Cortex of kidney (tissue), 1 donor: ENCODE measurements at places on chromosomes 16 and 17.

DNA sequence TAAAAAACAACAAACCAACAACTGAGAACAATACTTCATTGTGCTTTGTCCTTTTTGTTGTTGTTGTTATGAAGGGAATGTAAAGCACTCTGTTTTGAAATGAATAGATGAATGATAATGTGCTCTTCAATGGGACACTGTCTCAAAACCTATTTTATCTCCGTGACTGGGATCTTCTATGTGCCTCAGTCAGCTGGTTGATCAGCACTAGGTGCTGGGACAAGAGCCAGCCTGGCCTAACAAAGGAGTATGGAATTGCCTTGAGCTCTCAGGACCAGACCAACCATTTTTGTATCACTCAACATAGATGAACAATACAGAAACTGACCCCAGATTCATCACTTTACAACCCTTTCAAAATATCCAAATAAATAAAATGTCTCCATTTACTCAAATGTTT is 440.2 kb downstream of the KCNJ2 start:
- DNase-seq: no peak

DNA sequence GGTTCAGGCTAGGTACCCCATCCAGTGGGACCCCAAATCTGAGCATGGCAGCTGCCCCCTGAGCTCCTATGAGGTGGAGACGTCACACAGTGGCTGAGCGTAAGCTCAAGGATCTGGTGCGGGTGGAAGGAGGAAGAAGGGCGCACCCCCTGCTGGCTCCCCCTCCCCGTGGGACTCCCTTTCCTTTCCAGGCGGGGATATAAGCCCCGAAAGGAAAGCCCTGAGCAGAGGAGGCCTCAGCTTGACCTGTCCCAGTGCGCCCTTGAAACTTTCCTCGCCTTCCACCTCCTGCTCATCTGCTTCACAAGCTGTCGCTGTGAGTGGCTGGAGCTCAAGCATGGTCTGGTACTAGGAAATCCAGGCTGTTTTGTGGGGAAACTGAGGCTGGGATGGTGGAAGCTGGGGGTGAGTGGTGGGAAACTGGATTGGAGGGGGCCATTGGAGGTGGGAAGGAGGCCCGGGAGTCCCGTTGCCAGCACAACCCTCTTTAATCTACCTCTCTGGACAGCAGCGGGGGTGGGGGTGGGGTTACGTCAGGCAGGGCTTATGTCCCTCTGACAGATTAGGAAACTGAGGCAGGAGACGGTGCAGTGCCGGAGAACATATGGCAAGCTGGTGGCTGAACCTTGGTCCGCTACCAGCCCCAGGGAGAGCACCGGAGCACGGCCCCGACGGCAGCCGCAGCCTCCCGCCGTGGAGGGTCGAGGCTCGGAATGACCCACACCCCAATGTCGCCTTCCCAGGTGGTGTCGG is 92.3 kb upstream of the TMEM97 start:
- no peak for DNase-seq

- DNase-seq: no peak
Measured at GRCh38 chr16:18836702-18837101, 35.4 kb upstream of the ARL6IP1 start.

- no peak for DNase-seq
Measured at GRCh38 chr16:84358601-84359295, 9.6 kb upstream of the ATP2C2 start.

DNA sequence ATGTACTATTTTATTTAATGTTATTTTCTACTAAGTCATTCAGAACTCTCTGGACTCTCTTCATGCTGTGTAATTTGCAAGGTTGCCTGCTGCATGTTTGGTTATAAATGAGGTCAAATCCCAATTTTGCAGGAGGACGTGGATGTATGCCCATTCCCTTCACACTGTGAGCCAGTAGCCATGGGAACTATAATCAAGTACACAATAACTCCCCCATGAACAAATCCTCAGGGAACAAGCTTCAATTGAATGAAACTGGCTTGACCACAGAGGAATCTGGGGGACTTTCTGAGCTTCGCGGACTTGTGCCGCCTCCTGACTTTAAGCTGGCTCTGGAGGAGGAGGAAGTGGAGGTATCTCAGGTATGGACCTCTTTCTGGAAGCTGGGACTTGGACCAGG is 14.6 kb upstream of the KCTD13 start:
- no peak for DNase-seq

- no peak for DNase-seq
Measured at GRCh38 chr17:73553311-73553710, 90.9 kb downstream of the SDK2 start.

- DNase-seq: no peak
Measured at GRCh38 chr17:13869331-13869940, 199.9 kb upstream of the COX10 start.

DNA sequence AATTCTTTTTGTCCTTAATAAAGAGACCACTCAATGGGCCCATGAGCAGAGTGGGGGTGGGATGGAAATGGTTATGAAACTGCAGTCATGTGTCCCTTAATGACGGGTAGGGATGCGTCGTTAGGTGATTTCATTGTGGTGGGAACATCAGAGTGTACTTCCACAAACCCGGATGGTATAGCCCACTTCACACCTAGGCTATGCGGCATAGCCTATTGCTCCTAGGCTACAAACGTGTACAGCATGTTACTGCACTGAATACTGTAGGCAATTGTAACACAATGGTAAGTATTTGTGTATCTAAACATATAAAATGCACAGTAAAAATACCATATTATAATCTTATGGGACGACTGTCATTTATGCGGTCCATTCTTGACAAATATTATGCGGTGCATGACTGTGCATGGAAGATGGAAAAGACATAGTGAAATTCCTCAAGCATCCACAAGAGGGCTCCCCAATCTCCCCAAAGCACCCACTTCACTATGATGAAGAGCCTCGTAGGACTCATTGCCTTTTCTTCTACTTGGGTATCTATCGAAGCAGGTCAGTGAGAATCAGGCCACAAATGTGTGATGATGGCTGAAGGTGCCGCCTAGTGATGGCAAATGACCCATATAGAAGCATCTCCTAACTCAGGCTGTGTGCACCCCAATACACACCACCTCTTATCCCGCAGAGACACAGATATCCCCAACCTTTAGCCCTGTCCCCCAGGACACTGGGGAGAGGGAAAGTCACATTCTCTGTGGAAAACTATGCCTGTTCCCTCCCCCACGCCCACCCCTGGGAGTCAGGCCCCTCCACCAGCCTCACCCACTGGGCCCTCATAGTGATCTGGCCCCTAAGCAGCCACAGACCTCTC is 43.5 kb downstream of the TBX21 start:
- no peak for DNase-seq

- no peak for DNase-seq
Measured at GRCh38 chr17:69477204-69477902, 62.9 kb downstream of the MAP2K6 start.

DNA sequence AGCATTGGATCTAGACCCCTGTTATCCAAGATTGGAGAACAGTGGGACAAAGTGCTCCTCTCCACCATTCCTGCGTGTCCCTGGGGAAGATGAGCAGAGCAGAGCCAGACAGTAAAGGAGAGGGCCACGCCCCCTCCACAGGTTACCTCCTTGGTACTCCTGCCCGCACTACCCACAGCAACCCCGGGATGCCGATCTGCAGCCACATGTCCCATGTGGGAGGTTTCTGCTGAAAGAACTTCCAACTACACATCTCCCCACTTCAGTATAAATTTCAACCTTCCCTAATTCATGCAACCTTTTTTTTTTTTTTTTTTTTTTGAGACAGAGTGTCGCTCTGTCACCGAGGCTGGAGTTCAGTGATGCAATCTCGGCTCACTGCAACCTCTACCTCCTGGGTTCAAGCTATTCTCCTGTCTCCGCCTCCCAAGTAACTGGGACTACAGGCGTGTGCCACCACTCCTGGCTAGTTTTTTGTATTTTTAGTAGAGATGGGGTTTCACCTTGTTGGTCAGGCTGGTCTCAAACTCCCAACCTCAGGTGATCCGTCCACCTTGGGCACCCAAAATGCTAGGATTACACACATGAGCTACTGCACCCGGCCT is 2.3 kb downstream of the RAB37 start:
- no peak for DNase-seq

DNA sequence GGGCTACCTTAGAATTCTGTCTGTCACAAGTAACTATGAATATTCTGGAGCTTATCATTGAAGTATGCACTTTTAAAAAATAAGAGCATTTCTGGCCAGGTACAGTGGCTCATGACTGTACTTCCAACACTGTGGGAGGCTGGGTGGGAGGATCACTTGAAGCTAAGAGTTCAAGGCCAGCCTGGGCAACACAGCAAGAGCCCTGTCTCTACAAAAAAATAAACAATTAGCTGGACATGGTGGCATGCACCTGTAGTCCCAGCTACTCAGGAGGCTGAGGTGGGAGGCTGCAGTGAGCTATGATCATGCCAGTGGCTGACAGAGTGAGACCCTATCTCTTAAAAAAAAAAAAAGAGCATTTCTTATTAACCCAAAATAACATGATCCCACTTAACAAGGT is 60.0 kb upstream of the BRD7 start:
- no peak for DNase-seq

- no peak for DNase-seq
Measured at GRCh38 chr17:79977161-79977631, 58.5 kb downstream of the TBC1D16 start.

DNA sequence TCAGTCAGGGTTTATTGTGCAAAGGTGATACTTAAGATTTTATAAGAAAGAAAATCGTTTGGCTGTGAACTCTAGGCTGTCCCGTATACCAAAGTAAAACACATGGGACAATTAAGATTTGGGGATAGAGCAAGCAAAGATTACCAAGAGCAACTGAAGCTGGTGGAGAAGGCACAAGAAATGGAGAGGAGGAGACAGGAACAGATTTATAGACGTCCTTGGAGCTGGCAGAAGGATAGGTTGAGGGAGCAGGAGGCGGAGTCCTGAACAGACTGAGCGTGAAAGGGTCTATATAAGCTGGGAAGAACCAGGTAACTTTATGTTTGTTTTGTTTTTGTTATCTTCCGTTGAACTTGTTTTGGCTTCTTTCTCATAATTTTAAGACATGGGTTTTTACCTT is 3.8 kb downstream of the TNRC6C start:
- no peak for DNase-seq

GRCh38 chr16:53646506-53646905 is 57.2 kb downstream of the RPGRIP1L start:
- no peak for DNase-seq

- no peak for DNase-seq
Measured at GRCh38 chr16:49930841-49931240, 74.9 kb upstream of the ZNF423 start.
